LHCN-M2 (cell line): ENCODE measurements at places on chromosomes 7 and 10. TPM values are rescaled to one million over a fixed set of nuclear protein-coding genes. Genes with fewer than 3 reads are reported as not detected.

The MTPN gene
- total RNA-seq = 183 and 198 TPM in 2 replicates

GRCh38 chr10:117424883-117425649, 49.8 kb upstream of the PDZD8 start:
- no peak for DNase-seq

The CRTAC1 gene
- total RNA-seq = not detected in 2 replicates

DNA sequence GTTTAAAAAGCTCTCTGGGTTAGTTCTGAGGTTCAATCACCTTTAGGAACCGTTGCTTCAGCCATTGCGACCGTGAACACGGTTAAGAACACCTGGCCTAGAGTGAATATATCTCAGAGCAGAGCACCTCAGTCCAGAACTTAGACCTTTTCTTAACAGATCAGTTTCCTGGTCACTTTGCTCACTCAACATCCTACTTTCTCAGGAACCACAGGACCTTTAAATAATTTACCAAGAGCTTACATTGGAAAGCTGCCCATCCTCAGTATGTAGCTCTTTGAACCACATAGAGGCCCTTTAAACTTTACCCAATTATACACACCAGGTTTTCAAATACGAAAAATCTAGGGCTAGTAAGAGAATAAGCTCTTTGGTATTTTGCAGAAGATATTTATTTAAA, 153.2 kb downstream of the NRBF2 start:
- no peak for DNase-seq

DNA sequence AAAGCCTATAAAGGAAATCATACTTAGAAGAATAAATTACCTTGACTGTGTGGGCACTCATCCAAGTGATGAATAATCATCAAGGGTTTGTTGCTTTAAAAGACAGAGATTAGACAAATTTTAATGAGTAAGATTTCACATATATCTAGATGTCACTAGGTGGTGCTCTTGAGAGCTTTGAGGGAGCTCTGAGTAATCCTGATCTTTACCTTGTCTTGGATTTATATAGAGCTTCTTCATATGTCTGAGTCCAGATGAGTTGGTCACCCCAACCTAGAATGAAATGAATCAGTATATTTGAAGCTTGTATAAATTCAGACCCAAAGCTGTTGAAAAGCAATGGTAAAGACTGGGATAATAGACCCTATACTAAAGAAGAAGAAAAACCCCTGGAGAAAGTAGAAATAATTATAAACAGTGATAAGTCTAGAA, 3.7 kb downstream of the AGR2 start:
- DNase-seq = peak; percentile 77

DNA sequence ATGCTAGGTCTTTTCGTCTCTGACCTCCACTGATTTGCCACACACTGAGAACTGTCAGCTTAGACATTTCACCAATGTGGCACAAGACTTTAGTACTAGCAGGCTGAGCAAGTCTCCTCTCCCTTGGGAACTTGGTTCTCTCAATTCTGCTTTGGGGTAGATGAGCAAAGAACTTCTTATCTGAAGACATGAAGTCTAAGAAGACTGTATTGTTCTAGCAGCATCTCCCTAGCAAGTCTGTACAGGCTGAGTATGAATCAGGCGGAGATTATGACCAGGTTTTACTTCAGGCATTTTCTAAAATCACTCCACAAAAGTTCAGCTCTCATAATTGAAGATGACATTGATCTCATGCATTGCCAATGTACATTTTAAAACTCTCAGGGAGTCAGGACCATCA, 23.8 kb upstream of the STN1 start:
- no peak for DNase-seq

- peak; percentile 60 for DNase-seq
Observed at GRCh38 chr10:21527598-21528235, 2.2 kb upstream of the SKIDA1 start.

The JAZF1 gene
- total RNA-seq = 4.4 and 5.6 TPM in 2 replicates

The ABCC2 gene
- total RNA-seq = 0.34 and 0.58 TPM in 2 replicates

DNA sequence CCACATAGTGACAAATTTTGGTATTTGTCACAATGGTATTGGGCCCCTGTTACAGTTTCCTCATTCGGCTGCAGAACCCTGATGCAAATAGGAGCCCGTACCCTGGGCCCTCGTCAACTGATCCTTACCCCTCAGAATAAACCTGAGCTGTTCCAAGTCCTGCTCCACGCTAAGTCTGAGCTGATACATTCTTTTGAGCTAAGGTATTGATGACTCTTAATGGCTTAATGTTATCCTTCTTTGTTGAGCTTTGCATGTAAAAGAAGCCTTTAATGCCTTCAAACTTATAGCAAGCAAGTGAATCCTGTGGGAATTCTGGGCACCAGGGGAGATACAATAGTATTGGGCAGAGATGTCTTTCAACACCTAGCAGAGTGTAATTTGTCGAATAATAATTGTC, 31.8 kb downstream of the GATA3 start:
- no peak for DNase-seq

DNA sequence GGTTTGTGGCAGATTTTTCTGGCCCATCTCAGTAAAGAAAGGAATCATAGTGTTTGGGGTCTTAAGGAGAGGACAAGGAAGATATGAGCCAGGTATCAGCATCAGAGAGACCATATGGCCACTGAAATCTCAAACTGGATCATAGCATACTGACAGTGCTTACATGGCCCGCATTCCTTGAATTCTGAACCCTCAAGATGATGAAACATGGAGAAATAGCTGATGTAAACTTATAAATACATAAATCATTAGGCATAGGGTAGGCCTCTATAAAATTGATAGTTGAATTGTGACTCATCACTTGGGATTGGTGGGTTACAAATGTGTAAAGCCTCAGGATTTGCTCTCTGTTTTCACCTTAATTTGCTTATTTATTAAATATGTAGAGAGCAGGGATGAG, 688.5 kb downstream of the CNTNAP2 start:
- DNase-seq = no peak

DNA sequence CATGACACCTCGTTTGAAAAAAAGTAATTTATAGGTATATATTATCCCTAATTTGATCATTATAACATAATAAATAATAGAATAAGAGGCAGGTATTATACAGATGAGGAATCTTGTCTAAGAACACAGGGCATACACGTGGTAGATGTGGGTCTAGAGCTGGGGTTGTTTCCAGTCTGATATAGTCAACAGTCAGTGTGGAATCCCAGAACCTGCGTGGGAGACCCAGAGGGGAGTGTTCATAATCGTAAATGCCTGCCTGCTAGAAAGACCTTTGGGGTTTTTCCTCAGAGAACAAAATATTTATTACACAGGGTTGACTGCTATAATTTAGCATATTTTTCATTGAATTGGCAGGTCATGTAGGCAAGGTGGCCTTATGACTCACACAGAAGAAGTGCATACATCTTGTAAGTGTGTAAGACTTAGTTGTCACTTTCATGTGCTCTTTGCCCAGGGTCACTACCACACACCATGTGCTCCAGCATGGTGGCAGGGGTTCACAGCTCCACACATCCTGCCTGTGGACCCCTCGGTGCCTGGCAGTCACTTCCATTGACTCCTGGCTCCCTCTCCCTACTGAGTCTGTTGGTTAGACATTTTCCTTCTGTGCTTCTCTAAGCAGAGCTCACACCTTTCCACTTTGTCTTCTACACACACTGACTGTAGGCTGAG, 94.9 kb upstream of the IKZF1 start:
- DNase-seq = no peak

GRCh38 chr7:12756821-12757220, 69.4 kb downstream of the ARL4A start:
- DNase-seq = peak; percentile 64

DNA sequence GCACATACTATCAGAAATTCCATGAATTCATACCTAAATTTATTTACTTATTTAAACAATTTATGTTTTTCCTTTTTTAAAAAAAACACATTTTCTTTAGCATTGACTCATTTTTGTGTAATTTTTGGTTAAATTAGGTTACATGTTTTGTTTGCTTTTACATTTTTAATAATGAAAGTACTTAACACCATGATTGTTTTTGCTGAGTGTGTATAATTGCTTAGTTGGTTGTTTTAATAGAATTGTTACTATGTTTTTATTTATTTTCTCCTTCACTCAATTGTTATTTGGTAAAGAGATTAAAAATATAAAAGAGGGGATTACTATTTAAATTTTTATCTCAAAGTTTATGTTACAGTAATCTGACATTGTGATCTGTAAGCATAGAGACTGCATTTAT, 508.4 kb downstream of the NRG3 start:
- no peak for DNase-seq

DNA sequence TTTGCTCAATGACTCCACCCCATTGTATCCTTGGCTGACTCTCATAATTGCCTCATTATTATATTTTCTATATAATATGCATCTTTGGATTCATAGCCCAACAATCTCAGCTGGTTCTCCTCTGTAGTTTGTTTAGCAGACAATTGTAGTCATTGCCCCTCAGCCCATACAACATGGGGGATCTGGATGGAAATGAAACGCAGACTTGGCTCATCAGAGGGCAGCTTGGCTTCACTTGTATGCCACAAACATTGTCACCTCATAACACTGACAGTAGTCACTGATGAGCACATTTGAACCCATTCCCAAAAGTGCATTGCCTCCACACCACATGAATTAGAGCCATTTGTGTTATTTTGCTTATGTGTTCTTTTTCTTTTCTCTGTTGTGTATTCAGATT, 963.8 kb downstream of the LRMDA start:
- DNase-seq = no peak

DNA sequence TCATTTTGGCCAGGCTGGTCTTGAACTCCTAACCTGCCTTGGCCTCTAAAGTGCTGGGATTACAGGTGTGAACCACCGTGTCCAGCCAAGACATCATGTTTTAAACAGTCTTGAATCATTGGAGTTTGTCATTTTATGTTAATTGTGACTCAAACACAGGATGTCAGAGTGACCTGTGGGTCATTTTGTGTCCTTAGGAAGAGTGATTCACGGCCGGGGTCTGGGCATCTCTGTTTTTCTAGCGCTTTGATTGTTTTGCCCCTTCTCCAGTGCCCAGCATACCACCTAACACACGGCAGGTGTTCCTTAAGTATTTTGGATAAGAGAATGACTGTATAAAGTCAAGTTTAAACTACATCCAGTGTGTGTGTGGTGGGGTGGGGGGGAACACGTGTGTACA, 183.7 kb upstream of the KLF6 start:
- no peak for DNase-seq

GRCh38 chr10:6918305-6918704, 338.2 kb upstream of the PRKCQ start:
- no peak for DNase-seq

The CREB5 gene
- 6.5 and 9.0 TPM in 2 replicates for total RNA-seq

The PRKCQ gene
- total RNA-seq = not detected in 2 replicates

DNA sequence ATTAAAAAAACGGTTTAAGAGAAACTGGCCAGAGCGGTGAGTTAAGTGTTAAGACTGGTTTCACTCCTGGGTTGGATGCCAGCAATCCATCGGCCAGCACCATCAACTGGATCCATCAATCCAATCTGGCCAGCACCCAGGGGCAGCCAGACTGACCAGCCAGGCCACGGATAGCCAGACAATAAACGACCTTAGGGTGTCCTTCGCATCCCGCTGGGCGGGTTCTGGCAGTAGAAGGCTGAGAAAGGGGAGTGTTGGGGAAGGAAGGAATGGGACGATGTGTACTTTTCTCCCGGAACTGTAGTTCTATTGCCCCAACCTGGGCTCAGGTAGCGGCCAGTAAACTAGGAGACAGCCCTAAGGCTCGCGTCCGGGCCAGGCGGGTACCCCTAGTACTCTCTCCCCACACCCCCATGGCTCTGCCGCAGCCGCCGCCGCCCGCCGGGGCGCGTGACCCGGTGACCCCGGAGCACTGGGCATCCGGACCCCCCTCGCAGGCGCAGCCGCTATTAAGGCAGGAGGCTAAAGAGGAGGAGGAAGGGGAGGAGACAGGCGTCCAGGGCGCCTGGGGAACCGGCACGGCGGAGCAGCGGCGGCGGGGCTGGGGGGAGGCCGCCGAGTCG, at the start of gene CASD1:
Gene CASD1, plus strand, starts transcription at position 546 of the 623 bp plus-strand sequence. CDS start 276 bp downstream, outside the sequence.
- DNase-seq = peak; percentile 67

DNA sequence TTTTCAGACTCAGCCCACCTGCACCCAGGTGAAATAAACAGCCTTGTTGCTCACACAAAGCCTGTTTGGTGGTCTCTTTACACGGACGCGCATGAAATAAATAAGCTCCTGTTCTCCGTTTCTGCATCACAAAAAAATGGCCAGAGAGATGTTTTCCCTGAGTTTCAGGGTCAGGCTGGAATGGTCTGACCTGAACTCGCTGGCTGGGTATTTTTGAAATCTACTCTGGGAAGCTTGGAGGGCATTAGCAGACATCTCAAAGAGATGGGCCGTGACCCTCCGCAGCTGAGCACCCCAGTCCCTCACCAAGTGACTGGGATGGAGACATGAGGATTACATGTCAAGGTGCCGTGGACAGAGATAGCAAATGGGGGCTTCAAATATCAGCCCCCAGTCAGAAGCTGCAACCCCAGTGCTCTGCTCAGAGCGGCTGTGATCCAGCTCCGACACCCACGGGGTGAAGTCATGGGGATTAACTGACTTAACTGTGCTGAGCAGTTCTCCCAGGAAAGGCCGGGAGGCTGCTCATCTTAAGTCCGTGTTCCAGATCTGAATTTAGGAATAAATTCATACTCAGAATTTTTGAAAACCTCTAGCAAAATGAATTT, 22.3 kb downstream of the CALML5 start:
- peak; percentile 34 for DNase-seq

DNA sequence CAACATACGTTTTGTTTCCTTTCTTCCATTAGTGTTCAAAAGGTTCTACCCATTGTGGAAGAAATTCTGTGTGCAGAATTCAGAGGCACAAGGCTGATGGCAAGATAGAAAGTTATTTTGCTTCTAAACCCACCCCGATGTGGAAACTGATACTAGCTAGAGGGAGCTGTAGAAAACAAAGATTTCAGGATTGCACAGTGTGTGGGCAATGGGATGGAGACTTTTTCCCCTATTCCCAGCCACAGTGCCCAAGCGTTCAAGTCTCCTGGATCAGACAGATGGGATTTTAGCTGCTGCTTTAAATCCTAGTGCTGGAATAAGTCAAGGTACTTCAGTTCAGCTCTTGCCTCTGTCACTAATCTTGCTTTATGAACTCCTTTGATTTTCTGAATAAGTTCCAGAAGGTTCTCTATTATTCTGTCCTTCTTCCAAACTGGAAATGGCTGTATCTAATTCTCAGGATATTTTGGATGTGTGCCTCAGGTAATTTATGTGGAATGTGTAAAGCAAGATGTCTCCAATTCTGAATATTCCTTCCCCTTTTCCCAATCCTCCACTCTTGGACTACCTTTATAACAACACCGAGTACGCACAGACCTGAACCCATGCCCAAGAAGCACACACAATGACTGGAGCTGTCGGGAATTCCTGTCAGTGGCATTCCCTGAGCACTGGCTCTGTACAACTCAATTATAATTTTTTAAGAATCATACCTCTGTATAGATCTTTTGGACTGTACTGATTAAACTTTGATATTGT, 473.0 kb downstream of the PLXDC2 start:
- DNase-seq = no peak

DNA sequence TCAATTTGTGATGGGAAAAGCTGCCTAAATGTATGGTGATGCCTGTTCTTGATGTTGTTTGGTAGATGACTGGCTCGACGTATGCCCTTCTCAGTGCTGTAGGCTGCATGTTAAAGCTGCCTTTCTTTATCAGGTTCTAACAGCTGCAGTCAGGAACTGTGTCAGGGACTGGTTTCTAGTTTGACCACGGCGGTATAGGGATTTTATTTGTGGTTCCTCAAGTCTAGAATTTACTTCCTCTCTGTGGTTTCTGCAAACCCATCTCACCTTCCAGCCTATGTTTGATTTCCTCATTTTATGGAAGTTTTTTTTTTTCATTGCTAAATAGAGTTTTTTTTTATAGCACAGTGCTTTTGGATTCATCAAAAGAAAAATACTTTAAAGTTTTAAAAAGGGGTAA, 26.5 kb downstream of the LMTK2 start:
- peak; percentile 90 for DNase-seq

The DOCK4 gene
- 6.3 and 13.7 TPM in 2 replicates for total RNA-seq
